ENCODE measurements at places on chromosomes 3 and 15.

DNA sequence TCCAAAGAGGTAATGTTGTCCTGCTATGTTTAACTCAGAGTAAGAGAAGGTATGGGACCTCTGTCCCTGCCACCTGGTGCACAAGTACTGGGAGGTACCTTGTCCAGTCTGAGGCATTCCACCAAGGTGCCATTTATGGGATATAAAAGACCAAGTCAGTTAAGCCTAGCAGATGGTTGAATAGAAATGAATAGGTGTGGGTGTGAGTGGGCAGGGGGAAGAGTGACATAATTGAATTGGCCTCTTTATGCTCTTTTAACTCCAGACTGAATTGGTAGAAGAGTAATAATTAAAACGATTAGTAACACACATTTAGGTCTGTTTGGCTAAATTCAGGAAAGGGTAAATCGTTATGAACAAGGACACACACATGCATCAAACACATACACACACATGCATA lies 562 bp downstream of the ADGRG7 start:
- no peak for DNase-seq

DNA sequence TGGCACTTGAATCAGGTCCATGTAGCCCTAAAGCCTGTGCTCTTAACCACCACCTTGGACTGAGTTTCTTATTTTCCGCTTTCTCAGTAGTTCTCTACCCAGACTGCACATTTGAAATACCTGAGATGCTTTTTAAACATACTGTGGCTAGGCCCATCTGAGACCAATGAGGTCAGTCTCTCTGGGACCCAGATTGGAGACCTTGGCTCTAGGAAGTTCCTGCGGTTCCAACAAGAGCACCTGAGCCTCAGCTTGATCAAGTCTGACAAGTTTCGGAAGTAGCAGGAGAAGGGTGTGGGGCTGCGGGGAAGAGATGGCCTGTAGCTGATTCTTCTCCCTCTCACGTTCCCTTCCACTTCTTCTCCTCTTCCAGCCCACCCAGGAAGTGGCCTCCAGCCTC lies 11.5 kb upstream of the TSEN2 start:
- DNase-seq: no peak

DNA sequence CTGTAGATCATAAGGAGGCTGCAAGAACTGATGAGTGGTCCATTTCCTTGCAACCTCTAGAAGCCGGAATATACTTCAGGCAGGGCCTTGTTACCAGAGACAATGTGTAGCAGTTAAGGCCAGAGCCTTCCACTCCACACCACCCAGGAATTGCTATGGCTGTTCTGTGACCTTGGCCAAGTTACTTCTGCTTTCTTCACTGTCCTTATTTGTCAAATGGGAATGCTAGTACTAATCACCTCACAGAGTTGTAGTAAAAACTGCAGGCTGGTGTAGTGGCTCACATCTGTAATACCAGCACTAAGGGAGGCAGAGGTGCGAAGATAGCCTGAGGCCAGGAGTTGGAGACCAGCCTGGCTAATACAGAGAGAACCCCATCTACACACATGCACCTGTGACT lies 28.7 kb upstream of the RPN1 start:
- DNase-seq: no peak

DNA sequence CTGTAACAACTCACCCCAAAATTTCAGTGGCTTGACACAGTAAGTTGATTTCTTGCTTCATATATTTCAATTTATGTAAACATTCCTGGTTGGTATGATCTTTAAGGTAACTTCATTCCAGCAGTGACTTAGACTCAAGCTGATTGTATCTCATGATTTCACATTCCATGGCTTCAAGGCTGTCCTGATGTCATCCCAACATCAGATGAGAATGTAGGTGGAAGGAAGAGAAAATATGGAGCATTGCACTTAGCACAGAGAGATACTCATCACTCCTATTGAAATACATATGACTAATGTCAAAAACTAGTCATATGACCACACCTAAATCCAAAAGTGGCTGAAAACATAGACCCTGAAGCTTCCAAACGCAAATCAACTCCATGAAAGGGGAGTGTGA lies 793.8 kb downstream of the TBL1XR1 start:
- no peak for DNase-seq

DNA sequence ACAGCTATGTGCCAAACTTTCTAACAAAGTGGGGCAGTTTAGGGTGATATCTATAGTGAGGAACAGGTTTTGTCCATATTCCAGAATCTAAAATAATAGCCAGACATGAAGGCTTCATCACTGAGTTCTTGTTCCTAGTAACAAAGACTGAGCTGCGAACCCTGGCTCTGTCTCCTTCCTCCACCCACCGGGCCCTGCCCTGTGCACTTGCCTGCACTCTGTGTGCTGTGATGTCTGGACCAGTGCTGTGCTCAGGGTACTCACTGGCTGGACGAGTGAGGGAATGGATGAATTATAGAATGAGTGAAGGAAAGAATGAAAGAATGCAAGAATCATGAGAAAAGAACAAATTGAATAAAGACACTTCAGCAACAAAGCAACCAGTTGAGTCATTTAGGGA lies 8.9 kb upstream of the NMNAT3 start:
- DNase-seq: no peak

DNA sequence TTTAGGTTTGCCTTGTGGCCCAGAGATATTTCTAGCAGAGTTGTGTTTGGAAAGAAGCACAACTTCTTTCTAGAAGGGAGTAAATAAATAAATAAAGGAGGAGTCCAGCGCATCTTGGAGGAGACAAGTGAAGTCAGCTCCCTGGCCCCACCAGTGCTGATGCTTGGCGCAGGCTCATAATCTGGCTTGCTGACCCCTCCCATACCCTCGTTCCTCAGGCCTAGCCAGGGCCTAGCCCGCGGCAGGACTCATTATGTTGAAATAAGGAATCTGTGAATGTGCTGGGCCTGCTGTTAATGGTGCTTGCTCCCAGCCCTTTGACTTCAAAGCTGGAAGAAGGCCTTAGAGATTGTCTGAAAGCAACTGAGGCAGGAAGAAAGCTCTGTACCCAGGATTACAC lies 3.1 kb downstream of the ZNF710 start:
- DNase-seq: no peak

GRCh38 chr3:10779293-10779805 lies 36.7 kb upstream of the SLC6A11 start:
- no peak for DNase-seq

DNA sequence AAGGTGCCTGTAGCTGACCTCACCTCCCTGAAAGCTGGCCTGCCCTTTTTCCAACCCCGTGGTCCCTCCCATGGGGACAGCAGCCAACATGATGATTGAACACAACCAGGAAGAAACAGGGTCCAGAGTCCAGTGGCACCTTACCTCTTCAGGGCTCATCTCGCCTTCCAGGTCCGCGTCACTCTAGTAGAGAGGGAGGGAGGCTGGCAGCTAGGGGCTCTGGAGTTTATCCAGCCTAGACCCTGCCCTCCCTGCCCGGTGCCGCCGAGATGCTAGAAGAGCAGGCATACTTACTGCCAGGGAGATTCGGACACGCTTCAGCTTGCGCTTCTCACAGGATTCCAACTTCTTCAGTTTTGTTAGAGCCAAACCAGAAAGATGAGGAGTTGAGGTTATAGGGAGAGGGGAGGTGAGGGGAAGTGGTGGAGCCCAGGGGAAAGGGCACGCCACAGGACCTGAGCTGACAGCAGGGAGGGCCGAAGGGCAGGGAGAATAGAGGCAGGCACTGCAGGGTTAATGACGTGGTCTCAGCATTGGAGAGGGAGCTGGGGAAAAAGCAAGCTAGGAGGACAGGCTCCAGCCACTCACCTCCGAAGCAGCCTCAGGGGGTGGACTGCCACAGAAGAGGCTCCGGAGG lies 9.1 kb downstream of the CLCN2 start:
- no peak for DNase-seq

- DNase-seq: no peak
Observed at GRCh38 chr3:72520690-72521308, 327.4 kb downstream of the SHQ1 start.

DNA sequence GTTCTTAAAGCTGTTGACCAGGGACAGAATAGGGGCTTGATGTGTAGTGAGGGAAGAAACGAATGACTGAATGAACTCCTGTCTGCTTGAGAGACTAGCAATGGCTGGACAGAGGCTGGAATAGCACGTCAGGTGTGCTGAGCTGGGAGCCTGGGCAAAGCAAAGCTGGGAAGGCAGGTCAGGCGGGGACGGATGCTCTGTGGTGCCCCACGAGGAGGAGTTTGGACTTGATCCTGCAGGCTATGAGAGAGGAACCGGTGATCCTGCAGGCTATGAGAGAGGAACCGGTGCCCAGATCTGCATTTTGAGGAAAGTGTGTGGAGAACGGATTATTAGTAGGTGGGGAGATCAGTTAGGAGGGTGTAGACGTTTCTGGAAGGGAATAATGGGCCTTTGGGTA lies 31.3 kb upstream of the PSTPIP1 start:
- DNase-seq: no peak

GRCh38 chr15:36691579-36692357 lies 112.3 kb downstream of the CDIN1 start:
- no peak for DNase-seq

DNA sequence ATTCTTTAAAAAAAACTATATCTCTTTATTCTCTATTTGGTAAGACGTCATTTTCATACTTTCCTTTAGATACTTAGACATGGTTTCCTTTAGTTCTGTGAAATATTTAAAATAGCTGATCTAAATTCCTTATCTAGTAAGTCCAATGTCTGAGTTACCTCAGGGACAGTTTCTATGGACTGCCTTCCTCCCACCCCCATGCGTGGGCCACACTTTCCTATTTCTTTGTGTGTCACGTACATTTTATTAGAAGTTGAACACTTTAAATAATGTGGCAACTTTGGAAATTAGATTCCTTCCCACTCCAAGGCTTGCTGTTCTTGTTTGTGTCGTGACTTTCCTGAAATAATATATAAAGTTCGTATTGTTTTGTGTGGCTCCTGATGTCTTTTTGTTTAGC lies 260.7 kb downstream of the EDEM1 start:
- no peak for DNase-seq

DNA sequence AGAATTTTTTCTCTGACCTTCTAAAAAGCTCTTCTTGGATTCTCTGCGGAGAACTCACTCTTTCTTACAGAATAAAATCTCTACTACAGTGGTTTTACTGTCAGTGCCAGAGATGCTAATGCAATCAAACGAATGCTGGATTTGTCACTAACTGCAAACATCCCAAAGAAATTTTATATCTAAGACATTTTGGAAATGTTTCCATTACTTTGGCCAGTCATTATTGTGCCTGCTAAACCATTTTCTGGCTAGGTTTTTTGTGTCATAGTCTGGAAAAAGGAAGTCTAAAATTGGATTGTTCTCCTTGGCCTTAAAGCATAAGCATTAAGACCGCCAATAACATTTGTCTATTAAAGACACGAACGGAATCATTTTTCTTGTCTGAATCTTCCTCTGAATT lies 54.0 kb downstream of the PLOD2 start:
- DNase-seq: no peak

DNA sequence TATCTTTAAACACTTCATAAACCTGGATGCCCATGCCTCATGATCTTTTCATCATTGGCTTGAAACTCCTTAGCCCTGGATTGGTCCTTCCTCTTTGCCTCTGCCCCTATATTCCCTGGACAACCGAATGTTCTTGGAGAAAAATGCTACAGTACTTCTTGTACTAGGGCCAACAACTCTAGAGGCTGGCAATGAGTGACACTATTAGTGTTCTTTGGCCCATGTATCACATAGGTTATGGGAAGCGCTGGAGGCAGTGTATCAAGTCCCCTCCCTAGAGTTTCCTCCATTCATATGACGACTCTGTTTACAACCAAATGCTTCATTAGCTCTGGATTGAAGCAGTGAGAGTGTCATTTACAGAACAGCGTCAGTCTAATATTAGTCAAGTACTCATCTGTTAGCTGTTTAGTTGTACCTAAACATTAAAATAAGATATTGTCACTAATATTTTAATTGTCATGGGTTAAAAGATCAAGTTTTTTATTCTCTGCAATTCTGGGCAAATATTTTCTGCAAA lies 66.4 kb upstream of the MYO5C start:
- DNase-seq: no peak
